ENCODE measurements at places on chromosomes 5 and 9.

- no peak for DNase-seq
These were observed 33.2 kb upstream of the PCDHB1 start for GRCh38 chr5:141017943-141018342.

DNA sequence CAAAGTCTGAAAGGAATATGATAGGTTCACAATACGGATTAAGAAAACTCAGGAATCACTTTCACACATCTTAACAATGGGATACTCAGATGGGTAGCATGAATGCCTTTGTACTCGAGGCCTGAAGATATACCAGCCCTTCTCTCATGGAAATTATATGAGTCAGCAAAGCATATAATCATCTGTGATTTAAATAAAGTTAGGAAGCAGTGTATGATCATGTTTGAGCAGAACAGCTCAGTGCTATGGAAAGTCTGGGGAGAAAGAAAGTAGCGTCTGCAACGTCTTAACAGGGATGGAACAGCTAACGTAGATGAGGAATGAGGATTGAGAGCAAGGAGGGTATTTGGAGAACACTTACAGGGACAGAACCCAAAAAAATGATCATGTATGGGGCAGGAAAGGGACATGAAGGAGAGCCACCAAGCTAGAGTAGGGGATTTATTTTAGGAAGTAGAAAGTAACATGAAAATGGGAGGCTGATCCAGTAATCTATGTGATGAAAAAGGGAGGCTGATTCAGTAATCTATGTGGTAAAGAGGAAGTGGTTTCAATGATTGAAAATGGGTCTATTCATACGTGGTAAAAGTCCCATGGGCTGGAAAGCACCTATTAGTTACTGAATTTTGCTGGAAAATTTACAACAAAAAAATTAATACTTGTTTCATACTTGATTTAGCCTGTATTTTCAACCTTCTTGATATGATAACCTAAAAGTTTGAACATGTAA is 85.9 kb downstream of the GNA14 start:
- no peak for DNase-seq

DNA sequence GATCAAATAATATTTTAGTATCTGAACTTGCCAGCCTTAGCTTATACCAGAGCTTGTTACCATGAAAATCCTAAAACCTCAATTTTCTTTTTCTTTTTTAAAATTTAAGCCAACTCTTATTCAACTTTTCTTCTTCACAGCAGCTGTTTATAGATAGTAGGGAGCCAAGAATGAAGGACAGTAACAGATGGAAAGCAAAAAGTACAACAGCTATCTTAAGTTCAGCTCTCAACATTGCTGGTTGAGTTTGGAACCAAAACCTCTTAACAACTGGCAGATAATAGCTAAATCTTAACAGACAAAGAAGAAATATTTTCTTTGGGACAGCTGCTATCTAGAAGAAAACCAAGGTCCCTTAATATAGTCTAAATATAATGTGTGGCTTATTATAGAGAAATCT is 74.7 kb downstream of the PJA2 start:
- DNase-seq = no peak

GRCh38 chr5:142915813-142916424 is 145.7 kb downstream of the ARHGAP26 start:
- peak; percentile 48 for DNase-seq

GRCh38 chr9:21155501-21155900 is 11.0 kb downstream of the IFNA21 start:
- no peak for DNase-seq

- DNase-seq = no peak
These were observed 50.9 kb downstream of the RXRA start for GRCh38 chr9:134377143-134377484.

- no peak for DNase-seq
These were observed 249.4 kb downstream of the ACTL7B start for GRCh38 chr9:108606401-108606800.

- no peak for DNase-seq
These were observed 307.8 kb upstream of the PAPPA start for GRCh38 chr9:115845648-115846312.

DNA sequence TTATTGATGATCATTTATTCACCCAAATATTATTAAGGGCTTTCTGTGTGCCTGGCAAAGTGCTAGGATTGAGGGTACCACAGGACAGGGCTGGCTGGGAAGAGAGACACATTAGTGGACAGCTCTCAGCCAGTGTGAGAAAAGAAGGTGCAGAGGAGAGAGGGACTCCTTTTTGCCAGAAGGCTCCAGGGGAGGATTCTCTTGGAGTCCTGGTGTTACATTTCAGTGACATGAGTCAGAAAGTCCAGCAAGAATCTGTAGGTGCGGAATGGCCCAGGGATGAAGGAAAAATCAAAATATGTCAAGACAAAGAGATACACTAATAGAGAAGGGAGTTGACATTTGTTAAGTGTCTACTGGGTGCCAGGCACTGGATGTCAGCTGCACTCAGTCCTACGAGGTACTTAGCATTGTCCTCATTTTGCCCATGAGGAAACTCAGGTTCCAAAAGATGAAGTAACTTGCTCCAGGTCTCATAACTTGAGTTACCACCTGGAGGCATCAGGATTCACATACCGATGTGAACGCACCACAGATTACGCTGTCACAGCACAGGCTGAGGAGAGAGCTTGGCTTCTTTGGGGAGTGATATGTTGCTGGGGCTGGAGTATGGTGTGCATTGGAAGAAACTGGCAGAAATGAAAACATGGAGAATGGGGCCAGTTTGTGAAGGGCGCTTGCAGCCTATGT is 60.5 kb downstream of the RASGRF2 start:
- DNase-seq = no peak

- no peak for DNase-seq
These were observed 373.4 kb upstream of the CTNND2 start for GRCh38 chr5:12277504-12278192.

GRCh38 chr5:42745426-42745825 is 11.2 kb upstream of the CCDC152 start:
- peak; percentile 51 for DNase-seq

- no peak for DNase-seq
These were observed 22.8 kb upstream of the PANK3 start for GRCh38 chr5:168601972-168602371.

GRCh38 chr5:171794470-171794960 is 8.9 kb downstream of the SMIM23 start:
- no peak for DNase-seq

DNA sequence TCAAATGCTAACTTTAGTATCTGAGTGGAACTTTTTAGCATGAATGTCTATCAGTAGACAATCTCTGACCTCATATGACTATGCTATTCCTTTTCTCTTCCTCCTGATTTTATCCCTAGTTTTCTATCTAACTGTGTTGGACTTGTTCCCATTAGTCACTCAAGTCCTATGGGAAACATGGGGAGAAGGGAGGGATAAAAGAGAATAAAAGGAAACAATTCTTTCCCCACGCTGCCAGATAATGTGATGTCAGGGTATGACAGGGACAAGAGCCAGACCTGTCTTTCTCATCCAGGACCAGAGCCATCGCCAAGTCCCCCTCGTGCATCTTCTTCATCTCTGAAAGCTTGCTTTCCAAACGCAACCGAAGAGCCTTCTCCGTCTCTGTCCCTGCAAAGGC is 43.9 kb downstream of the CDK5RAP2 start:
- no peak for DNase-seq

DNA sequence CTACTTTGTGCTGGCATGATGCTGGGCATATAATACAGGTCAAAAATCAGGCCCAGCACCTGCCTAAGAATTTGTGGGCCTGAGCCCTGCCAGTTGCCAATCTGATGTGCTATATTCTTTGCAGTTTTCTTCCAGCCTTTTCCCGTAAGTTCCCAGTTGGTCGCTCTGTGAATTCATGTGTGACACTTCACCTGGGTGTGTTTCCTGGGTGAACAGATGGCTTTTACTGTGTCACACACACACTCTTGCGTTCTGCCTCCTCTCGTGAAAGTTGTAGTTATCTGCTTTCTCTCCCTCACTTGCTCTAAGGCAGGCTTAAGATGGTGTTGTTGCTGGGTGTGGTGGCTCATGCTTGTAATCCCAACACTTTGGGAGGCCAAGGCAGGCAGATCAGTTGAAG is 153.5 kb upstream of the DMRT1 start:
- DNase-seq = no peak

GRCh38 chr9:127905004-127905728 is 5.8 kb upstream of the ST6GALNAC6 start:
- no peak for DNase-seq

- peak; percentile 10 for DNase-seq
These were observed 1.5 kb upstream of the SEMA5A start for GRCh38 chr5:9547122-9547947.

DNA sequence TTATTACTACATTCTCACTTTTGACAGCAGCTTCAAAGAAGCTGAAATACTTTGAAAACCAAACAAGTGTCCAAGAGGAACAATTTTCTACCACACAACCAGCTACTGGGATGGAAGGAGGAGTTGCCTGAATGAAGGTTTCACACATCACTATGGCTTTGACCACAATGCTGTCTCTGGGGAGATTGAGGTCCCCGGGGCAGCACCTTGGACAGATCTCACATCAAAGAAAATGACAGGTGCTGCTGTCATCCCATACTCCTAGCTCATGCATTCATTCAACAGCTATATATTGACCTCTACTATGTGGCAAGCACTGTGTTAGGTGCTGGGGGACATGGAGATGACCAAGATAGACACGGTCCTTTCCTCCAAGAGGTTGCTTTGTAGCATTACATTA is 233.2 kb upstream of the RASEF start:
- DNase-seq = no peak

DNA sequence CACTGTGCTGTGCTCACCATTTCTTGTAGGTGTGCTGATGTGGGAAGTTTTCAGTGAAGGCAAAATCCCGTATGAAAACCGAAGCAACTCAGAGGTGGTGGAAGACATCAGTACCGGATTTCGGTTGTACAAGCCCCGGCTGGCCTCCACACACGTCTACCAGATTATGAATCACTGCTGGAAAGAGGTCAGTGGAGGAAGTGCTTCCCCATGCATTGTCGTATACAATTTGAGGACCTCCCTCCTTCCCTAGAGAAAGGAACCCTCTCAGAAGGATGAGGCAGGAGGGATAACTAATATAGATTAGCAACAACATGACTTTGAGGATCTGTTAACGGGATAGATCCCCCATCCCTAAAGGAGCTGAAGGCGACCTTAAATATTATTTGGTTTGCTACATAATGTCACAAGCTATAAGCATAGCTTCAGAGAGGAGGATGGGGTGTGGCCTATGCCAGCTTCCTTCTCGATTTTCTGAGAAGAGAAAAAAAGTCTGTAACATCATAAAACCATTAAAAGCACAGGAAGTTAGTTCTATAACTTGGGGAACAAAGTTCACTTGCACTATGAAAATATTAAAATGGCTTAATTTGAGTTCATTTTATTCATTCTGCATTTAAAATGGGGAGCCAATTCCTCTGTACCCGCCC is 17.0 kb upstream of the CYFIP2 start:
- no peak for DNase-seq

DNA sequence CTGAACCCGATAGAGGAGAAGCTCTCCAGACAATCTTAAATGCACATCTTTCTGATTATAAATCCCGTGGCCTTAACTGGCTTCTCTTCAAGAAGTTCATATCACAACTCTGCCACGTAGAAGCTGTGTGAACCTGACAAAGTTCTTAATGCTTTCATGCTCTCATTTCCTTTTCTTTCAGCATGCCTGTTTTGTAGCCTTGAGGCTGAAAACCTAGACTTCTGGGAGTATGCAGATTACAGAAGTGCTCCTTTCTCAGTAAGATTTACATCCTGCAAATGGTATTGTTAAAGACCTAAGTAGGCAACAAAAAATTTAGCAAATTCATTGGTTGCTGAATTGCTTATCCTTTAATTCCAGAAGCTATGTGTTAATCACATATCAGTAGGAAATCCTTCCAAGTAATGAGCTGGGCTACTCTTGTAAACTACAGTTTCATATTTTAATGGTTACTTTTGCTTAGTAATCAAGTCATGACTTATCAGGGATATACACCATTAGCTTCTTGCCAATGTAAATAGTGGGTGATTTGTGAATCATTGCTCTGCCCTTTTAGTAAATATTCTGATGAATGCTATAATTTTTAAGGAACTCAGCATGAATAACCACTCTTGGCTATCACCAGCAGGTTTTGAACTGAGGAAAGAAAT is 334.7 kb downstream of the FBXL7 start:
- no peak for DNase-seq
